ENCODE measurements at places on chromosomes 5 and 9.
A peak's percentile ranks its signal among the peaks of the same experiment; 100 is the strongest.

- DNase-seq, result no peak
Observed at GRCh38 chr5:132704875-132705274, 31.1 kb downstream of the IL4 start.

GRCh38 chr9:32384002-32384363 is 460 bp upstream of the ACO1 start:
- no peak for DNase-seq

- DNase-seq, result no peak
Observed at GRCh38 chr5:43039471-43040286, 440 bp downstream of the ANXA2R start.

DNA sequence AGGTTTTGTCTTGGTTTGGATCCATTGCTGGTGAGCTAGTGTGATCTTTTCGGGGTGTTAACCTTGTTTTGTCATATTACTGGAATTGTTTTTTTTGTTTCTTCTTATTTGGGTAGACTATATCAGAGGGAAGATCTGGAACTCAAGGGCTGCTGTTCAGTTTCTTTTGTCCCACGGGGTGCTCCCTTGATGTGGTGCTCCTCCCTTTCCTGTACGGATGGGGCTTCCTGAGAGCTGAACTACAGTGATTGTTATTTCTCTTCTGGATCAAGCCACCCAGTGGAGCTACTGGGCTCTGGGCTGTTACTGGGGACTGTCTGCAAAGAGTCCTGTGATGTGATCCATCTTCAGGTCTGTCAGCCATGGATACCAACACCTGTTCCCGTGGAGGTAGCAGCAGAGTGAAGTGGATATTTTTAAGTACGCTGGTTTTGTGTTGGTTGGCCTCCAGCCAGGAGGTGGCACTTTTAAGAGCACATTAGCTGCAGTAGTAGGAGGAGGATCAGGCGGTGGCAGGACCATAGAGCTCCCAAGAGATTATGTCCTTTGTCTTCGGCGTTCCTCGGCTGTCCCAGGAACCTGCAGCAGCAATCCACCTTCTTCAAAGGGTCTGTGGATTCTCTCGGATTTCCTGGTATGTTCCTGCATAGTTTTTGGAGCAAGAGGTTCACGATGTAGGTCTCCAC is 27.2 kb downstream of the SCAMP1 start:
- DNase-seq, result no peak

GRCh38 chr5:35856765-35857351 is at the start of gene IL7R:
TSS of gene IL7R (plus strand) at chr5:35856891. CDS start at chr5:35856978, 87 bp downstream.
- DNase-seq, result no peak

GRCh38 chr5:115429345-115429940 is 115.1 kb downstream of the FEM1C start:
- DNase-seq, result no peak

DNA sequence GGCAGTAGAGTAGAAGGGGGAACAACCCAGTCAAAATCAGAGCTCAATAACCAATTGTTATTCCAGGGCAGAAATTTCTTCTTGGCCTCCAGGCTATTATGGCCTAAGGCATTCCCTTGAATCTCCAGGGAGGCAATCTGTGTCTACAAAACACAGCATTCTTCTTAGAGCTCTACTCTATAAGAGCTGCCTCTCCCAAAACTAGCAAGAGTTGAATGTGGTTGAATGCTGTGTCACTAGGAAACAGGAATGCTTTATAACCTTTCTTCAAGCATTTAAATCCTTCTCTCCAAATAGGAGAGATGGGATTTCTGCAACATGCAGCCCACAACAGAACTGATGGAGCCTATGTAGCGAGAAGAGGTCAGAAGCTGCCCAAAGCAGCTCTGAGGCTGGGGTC is 97.1 kb upstream of the APC start:
- no peak for DNase-seq

- no peak for DNase-seq
Observed at GRCh38 chr9:124501771-124502320, 5.4 kb downstream of the NR5A1 start.

GRCh38 chr9:36136272-36136893 is at the start of gene GLIPR2:
TSS of gene GLIPR2 (plus strand) at chr9:36136733. CDS start at chr9:36136779, 46 bp downstream.
- DNase-seq, result peak; percentile 86

DNA sequence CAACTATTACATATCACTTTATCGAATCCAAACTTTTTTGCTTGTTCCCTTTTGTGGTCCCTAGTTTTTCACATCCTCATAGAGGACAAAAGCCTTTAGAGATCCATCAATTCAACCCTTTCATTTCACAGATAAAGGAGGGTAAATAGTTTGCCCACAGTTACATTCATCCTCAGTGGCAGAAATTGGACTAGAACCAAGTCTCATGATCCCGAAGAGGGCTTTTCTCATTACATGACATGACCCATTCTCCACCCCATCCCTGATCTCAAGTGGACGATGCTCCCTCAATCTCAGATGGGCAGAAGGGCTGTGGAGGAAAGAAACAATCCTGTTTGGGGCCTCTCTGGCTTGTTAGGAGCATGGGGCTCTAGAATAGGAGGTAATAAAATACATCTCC is 23.1 kb downstream of the TICAM2 start:
- DNase-seq, result peak; percentile 74

GRCh38 chr5:133149345-133149744 is 97.5 kb downstream of the HSPA4 start:
- no peak for DNase-seq

DNA sequence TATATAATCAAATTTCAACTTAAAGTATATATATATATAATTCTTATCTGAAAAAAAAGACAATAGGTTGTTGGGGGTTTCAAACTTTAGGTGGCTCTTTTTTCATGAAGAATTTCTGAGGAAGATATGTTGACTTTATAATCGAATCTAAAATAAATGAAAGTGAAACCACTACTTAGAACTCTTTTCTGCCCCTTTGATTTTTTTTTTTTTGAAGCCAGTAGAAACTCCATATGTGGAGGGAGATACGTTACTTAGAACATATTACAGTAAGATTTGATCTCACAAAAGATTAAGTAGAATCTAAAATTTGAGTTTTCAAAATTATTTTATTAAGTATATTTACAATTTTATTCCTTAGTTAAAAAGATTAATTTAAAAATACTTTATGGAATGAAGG is 96.9 kb downstream of the ATG10 start:
- DNase-seq, result no peak

DNA sequence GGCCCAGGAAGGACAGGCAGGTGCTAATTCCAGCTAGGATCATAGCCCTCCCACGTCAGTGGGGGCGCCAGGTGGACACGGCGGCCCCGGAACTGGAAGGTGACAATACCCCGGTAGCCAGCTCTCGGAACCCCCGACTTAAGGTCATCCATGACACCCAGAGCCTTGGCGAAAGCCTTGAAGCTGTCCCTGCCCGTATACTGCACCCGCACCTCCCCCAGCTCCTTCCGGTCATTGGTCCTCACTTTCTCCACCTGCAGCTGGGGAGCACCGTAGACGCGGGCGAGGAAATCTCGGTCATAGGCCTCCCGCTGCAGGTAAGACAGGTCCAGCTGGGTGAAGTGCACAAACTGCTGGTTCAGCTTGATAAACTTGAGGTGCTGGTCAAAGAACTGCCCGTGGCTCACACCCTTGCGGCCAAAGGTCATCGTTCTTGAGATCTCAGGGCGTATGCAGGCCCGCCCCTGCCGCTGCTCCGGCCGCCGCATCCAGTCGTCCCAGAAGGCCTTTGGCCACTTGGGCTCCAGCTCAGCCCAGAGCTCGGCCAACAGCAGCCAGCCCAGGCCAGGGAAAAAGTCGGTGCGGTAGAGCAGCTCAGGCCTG is 10.9 kb downstream of the MGAT1 start:
- DNase-seq, result no peak

DNA sequence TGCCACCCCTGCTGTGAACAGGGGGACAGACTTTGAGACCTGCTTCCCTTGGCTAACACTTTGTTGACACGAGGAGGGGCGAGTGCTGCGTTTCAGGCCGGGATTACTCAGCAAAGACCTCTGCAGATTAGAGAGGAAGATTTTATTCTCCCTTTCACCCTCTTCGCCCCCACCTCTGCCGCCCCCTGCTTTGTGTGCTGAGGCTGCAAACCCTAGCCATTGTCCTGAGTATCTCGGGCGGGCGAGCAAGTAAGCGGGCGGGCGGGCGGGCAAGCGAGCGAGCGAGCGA is 6.0 kb downstream of the ISL1 start:
- DNase-seq, result no peak

DNA sequence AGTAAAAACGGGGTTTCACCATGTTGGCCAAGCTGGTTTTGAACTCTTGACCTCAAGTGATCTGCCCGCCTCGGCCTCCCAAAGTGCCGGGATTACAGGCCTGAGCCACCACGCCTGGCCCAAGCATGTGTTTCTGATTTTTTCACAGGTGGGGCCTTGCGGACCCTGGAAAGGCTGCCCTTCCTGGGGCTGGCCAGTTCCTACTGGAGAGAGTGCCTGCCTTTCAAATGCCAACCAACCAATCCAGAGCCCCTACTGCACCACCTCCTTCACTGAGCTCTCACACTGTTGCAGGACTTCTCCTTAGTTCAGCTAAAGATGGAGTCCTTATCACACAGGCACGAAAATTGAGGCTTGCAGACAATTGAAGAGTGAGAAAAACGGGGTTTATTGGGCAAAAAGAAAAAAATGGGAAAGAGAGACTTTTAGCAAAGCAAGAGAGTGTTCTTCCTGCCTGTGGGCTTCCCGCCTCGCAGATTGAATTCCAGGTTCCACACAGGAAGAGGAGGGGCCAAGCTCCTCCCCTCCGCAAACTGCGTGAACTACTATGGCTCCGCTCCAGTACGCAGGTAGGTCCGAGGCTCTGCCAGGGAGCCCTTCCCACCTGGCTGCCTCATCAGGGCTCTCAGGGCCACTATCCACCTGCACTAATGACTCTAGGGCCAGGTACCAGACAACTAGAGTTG is 8.3 kb upstream of the CMBL start:
- DNase-seq, result no peak

GRCh38 chr9:132842124-132843044 is 35.7 kb downstream of the AK8 start:
- no peak for DNase-seq

GRCh38 chr5:28254846-28255245 is 1216.5 kb upstream of the CDH9 start:
- DNase-seq, result no peak

DNA sequence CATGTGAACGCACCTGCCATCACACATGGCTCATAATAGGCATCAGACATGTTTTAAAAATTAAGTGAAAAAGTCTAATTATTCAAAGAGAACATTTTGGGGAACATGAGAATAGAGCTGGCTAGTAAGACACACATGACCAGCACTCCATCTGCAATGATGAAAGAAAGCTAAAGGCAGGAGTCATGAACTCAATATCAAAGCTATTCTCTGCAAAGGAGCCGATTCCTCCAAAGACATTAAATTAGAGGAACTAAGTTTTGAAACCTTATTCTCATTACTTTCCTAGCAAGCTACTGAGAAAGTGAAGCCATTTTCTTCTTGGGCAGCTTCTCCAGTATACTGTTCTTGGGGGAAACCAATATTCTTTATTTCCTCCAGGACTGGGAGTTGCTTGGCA is 172.0 kb downstream of the CRB2 start:
- DNase-seq, result no peak

GRCh38 chr9:133836001-133836758 is 98.0 kb upstream of the SARDH start:
- DNase-seq, result no peak

DNA sequence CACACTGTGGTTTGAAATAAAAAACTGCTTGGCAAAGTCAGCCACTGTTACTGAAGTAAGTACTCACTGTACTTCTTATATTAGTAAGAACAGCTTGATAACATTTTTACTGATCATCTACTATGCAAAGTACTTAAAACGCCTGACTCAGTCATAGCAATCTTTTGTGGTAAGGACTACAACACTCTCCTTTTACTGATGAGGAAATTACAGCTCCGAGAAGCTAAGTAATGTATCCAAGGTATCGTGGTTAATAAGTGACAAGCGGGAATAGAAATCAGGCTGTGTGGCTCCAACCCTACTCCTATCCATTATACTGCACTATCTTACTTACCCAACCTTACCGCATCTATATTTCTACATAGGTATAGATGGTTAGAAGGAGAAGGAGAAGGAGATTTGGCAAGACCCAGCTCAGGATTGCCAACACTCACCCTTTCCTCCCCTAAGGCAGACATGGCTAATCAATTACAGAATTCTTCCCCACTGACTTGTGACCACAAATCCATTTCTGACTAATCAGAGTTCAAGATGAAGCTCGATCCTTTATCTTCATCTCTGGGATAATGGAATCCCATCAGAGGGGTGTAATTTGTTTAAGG is 281.4 kb downstream of the SPOCK1 start:
- DNase-seq, result no peak

DNA sequence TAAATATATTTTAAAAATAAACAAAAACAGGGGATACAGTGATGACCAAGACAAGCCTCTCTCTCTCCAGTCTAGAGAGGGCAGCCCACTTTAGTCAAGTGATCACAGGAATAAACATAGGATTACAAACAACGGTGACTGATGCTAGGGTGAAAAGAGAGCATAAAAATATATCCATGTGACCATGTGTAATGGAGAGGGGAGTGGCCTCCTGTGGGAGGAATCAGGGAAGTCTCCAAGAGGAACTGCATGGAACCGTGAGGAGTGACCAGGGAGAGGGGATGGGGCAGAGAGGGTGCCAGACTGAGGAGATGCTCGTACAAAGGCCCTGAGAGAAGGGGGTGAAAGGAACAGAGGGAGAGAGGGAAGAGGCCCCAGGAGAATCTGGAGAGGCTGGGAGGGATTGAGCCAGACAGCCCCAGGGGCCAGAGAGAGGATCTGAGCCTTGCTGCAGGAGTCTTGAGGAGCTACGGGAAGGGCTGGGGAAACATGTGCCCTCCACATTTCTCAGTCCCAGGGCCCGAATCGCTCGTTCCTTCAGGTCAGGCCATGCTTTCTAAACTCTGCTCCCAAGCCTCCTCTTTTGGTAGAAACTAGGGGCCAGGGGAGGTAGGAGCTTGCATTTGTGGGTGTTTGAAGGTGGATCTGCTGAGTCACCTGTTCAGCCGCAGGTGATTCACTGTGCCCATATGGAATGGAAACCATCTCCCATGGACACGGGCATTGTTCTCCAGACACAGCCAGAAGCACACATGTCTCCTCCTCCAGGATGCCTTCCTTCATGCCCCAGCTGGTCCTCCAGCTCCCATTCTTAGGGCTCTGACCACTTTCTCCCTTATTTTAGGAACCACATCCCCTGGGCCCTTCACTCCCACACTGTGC is 63.8 kb downstream of the PAX5 start:
- no peak for DNase-seq

- DNase-seq, result no peak
Observed at GRCh38 chr9:99160173-99160572, 55.3 kb downstream of the TGFBR1 start.

- DNase-seq, result no peak
Observed at GRCh38 chr9:129235041-129235930, 57.2 kb upstream of the IER5L start.

DNA sequence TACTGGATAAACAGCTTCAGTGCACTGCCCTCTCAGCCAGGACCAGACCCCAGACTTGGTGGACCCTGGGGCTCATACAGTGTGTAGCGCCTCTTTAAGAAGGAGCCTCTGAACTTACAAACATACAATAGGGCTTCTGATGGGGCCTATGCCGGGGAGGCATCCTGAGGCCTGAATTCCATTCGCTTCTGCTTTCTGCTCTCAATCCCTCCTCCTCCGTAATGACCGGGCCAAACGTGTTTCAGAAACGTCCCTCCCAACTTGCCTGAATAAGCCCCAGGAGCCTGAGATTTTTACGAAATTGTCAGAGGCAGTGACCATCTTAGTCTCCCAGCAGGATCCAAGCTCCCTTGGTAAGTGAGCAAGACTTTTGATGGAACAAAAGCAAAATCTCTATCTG is 128.1 kb upstream of the BOD1 start:
- no peak for DNase-seq
